Thymus (tissue), 14 donors: ENCODE measurements at places on chromosomes 6 and 20. TPM values are rescaled to one million over a fixed set of nuclear protein-coding genes. Genes with fewer than 3 reads are reported as not detected.

Gene TEAD3
- total RNA-seq, result 1.1 TPM

Gene C20orf144
- 0.09 TPM for total RNA-seq

Gene PTCHD4
- total RNA-seq, result 0.09 TPM

Gene PROCR
- total RNA-seq, result 4.6 TPM

Gene ADTRP
- 7.0 TPM for total RNA-seq

Gene LAMA2
- total RNA-seq, result 4.0 TPM

Gene CYP21A2
- 0.24 TPM for total RNA-seq

Gene TMEM170B
- 1.8 TPM for total RNA-seq

DNA sequence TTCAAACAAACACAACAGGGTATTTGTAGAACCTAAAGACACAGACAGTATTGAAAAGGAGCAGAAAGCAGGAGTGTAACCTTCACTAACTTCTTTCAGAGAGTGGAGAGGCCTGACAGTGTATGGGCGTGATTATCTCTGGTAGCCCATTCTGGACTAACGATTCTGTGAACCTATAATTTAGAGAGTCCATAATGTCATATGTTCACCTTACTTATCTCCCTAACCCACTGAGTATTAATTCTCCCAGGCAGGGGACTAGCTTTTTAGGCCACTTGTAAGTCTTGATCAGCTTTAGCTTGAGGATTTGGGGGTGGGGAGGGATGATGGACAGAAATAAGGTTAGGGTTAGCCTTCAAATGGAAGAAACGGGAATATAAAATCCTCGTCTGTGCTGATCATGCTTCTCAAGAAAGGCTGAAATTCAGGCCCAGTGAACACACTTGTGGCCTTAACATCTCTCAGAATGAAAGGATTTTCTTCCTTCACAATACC, 2.8 kb upstream of the PARD6B start:
- DNase-seq, result no peak

- no peak for DNase-seq
These were observed 12.1 kb downstream of the APMAP start for GRCh38 chr20:24980291-24981053.

GRCh38 chr6:81366972-81367371, 385.5 kb downstream of the TENT5A start:
- DNase-seq, result no peak

DNA sequence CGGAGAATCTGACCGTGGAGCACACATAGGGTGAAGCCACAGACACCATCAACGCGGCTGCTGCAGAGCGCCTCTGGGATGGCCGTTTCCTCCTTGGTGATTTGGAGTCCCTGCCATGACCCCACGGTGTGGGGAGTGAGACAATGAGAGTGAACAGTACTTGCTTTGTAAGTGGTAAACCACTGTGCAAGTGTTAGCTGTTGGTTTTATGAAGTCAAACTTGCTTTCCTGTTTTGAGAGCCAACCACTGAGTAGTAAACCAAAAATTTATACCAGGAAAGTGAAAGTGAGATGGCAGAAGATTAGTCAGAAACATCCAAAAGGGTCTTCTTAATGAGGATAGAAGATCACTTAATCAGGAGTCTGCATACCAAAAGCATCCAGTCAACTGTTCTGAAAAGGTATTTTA, 160.7 kb downstream of the FOXC1 start:
- DNase-seq, result peak; percentile 15

DNA sequence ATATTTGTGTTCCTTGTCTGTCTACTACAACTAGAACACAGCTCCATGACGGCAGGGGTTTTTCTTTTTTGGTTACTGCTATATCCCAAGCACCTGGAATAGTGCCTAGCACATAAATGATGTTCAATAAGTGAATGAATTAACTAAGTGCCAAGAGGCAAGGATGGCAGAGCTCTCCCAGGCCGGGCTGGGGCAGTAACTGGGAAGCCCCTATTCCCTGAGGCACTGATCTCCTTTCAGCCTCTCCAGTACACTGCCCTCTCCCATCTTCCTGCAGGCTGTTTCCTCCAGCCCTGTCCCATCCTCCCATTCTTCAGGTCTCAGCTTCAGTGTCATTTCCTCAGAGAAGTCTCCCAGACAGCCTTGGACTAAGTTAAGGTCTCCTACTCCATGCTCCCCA, 29.0 kb upstream of the SPDEF start:
- no peak for DNase-seq

DNA sequence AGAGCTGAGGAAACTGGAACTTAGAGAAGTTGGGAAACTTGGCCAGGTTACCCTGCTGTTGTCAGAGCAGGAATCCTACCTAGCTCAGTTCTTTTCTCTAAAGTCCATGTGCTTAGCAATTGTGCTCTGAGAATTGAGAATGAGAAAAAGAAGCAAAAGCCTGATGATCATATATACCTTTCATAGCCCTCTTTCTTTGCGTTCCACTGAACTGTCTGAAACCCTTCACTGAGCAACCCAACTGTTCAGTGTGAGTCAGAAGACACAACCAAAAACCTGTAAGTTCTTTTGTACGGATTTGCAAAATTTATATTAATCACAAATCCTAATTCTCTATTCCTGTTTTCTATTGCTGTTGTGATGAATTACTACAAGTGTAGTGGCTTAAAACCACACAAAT, 80.6 kb downstream of the PHF3 start:
- DNase-seq, result no peak

GRCh38 chr20:52226370-52226769, 34.8 kb upstream of the ZFP64 start:
- no peak for DNase-seq

DNA sequence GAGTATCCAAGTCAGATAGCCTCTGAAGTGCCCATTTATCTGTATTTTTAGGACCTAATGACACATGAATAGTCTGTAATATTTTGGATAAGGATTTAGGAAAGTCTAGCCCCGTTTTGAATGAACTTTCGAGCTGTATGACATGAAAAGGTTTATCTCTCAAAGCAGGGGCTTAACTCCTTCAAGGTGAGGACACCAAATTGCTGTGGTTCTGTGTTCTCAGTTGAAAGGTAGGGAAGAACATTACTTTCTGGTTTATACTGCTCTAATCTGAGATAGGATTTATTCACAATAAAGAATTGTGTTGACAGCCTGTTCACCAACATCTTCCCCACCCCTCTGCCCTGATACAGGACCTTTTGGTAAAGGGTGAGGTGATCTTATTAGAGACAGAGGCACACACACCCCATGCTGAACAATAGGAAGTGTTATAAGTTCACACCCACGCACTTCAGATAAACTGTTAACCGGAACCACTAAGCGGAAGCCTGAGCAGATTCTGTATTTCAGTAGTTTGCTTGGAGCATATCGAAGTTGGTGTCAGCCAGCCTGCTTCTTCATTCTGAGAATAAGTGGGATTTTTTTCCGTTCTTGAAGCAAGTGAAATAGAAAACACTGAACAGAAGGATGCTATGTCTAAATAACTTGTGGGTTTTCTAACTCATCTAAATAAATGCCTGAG, 223.3 kb downstream of the TMEM242 start:
- DNase-seq, result peak; percentile 53

DNA sequence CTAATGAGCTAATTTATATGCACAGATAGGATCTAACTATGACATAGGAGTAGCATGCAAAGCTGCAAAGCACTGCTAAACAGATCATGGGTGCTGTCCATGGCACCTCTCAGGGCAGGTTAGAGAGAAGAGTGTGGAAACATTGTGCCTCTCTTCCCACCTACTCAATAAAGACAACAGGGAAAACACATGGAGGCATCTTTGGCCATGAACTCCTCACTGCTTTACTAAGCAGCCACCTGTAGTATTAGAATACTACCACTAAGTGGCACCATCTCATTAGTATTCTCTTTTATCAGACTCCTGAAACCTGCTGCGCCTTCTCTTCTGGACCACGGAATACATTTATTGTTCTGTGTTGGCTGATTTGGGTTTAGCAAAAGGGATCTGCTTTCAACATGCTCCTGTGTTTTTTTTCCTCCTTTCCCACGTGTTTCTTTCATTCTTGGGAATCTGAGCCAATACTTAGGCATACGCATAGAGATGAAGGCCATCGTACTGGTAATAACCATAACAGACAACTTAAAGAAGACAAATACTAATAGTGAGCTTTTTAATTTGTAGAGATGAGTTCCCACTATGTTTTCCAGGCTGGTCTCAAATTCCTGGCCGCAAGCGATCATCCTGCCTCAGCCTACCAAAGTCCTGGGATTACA, 9.4 kb upstream of the HDDC2 start:
- no peak for DNase-seq

GRCh38 chr20:38450412-38450975, 15.4 kb upstream of the SNHG17 start:
- DNase-seq, result no peak

GRCh38 chr6:30326526-30327231, at the start of gene TRIM39:
TRIM39 (plus strand) TSS chr6:30326927; CDS start chr6:30329318, 2,391 bp downstream.
- DNase-seq, result peak; percentile 82

DNA sequence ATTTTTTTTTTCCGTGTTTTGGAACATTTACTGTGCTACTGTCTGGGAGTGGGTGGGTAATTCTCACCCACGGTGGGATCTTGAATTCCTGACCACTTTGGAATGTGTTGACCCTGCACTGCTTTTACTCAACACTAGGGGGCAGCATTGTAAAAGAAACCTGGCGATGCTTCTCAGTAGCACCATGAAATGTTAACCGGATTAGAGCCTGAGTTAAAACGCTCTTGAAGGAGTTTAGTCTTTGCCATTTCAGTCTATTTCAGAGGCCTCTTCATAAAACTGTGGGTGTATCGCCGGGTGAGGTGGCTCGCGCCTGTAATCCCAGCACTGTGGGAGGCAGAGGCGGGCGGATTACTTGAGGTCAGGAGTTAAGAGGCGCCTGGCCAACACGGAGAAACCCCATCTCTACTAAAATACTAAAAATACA, 114.4 kb upstream of the PRND start:
- peak; percentile 69 for DNase-seq

GRCh38 chr20:16752082-16752481, 3.9 kb downstream of the OTOR start:
- DNase-seq, result no peak

GRCh38 chr20:43842126-43843020, 72.3 kb upstream of the TOX2 start:
- DNase-seq, result no peak

DNA sequence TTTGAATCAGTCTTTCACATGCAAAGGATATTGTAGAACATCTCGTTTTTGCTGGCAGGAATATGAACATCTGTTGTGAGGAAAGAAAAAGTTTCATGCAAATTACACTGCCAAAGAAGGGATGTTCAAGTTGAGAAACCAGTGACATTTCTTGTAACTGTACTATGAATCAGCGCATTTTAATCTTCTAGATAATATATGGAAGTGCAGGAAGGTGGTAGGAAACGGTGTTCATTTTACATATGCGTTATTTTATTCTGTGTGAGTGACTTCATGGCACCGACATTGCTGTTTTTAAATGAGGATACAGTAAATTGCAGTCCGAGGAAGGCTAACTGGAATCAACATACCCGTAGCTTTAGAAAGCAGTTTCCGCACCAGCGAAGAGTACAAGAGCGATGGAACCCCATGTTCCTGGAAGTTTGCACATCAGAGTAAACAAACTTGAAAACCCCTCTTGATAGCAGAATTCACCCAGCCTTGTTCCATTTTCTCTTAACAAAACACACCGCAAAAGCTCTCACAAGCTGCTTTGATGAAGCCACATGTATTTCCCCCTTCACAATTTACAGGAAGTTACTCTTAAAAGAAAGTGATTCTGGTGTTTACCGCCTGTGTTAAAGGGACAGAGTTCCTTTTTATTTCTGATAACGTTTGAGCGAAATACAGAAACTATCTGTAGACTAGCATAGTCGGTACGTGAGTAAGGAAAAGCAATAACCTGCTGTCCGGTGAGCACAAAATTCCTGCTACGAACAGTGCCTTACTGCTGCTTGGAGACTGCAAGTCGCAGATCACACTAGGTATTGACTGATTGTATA, 11.5 kb downstream of the PRDM1 start:
- DNase-seq, result peak; percentile 94

DNA sequence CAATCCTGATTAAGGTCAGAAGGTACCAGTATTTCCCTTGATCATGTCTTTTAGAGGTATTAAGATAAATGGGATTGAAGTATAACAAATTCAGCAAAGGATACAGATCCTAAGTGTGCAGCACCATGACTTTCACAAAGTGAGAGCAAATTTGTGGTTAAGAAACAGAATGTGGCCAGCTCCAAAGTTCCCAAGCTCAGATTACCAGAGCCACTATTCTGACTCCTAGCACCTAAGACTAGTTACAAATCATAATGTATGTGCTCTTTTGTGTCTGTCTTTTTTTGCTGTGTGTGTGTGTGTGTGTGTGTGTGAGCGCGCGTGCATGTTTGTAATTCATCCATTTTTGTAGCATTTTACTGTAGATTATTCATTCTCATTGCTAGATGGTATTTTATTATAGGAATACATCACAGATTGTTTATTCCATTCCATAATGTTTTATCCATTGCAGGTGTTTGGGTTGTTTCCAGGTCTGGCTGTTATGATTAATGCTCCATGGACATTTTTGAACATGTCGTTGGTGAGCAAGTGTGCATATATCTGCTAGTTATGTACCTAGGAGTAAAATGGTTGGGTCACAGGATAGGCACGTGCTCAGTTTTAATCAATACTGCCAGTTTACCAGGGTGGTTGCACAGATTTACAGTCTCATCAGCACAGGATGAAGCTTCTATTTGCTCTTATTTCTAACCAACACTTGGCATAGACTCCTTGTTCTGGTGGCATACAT, 314.0 kb upstream of the JAG1 start:
- no peak for DNase-seq

- DNase-seq, result no peak
These were observed 36.3 kb upstream of the ZFAND3 start for GRCh38 chr6:37783025-37783855.

GRCh38 chr6:128807577-128807976, 75.4 kb upstream of the LAMA2 start:
- DNase-seq, result peak; percentile 2

DNA sequence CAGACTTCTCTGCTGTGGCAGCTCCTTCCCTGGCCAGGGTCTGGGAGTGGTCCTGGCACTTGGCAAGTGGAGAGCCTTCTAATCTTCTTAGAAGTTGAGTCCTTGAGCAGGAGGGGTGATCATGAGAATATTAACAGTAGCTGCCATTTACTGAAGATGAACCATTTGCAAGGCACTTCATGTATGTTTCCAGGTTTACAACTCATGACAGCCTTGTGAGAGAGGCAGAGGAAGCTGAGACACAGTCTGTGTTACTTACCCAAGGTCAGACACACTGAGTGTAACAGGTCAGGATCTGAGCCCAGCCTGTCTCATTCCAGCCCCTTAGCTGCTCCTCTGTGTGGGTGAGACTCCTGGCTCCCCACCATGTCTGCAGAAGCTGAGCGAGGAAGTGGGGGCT, 45.5 kb upstream of the SRF start:
- DNase-seq, result no peak

- peak; percentile 5 for DNase-seq
These were observed 150.2 kb downstream of the TBC1D7 start for GRCh38 chr6:13178107-13178506.
